ENCODE measurements at places on chromosomes 5 and 9.

DNA sequence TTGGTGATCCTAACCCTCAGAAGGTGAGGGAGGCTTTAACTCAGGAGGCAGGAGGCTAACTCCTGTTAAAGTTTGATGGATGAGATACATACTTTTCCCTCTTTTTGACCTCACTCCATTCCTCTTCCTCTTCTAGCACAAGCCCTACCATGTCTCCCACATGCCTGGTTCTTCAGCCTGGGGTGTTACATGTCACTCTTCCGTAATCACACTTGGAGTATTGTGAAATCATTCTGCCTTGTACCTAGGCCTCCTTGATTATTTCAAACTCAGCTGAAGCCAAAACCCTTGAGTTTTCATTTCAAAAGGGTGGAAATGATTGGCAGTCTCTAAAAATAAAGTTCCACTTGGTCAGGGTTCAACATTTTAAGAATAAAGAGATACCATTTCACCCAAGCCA lies 1.8 kb downstream of the PLAC8L1 start:
- no peak overlapping the region for H3K4me3 ChIP-seq
- DNase-seq: no peak
- H3K36me3 ChIP-seq: no peaks in the 10 kb centered on the region
- no peak overlapping the region for H3K27ac ChIP-seq
- H3K27me3 ChIP-seq: no peaks in the 10 kb centered on the region
- H3K4me1 ChIP-seq: no peaks in the 10 kb centered on the region

DNA sequence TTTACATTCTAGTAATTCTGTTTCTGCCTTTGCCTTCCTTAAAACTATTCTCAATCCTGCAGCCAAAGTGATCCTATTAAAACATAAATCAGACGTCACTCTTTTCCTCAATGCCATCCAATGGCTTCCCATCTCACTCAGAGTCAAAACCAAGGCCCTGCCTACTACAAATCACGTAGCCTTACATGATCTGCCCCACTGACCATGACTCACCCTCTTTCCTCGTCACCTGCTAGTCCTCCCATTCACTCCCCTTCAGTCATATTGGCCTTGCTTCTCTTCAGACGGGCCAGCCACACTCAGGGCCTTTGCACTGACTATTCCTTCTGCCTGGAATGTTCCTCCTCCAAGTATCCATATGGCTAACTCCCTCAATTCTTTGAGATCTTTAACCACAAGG lies 39.0 kb upstream of the DMXL1 start:
- no peak overlapping the region for H3K27ac ChIP-seq
- H3K27me3 ChIP-seq: no peaks in the 10 kb centered on the region
- H3K4me3 ChIP-seq: no peak overlapping the region
- H3K4me1 ChIP-seq: no peaks in the 10 kb centered on the region
- H3K36me3 ChIP-seq: no peaks in the 10 kb centered on the region

- no peaks in the 10 kb centered on the region for H3K27me3 ChIP-seq
- H3K4me1 ChIP-seq: peaks cover 4% of the 10 kb centered on the region
- no peaks in the 10 kb centered on the region for H3K36me3 ChIP-seq
- H3K27ac ChIP-seq: peak overlapping the region; percentile 73
- peak; percentile 62 for DNase-seq
Observed at GRCh38 chr5:150143350-150144245, 12.0 kb downstream of the PDGFRB start.

DNA sequence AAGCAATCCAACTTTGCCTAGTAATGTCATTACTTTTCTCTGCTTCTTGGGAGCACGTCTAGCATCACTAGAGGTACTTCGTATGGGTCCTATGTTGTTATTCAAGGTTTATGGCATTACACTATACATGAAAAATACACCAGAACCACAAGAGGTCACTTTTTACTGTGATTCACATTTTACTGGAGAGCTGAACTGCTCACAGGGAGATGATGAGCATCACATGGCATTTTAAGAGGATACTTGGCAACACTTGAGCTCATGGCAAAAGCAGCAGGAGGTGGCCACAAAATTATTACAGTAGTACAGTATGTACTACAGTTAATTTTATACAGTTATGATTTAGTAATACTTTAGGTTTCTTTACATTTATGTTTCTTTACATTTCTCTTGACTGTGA lies 223.4 kb downstream of the PARP8 start:
- no peaks in the 10 kb centered on the region for H3K4me1 ChIP-seq
- H3K27ac ChIP-seq: no peak overlapping the region
- no peaks in the 10 kb centered on the region for H3K36me3 ChIP-seq
- no peak overlapping the region for H3K4me3 ChIP-seq
- no peak for DNase-seq

GRCh38 chr9:121636341-121636865 lies 15.0 kb upstream of the DAB2IP start:
- H3K36me3 ChIP-seq: no peaks in the 10 kb centered on the region
- H3K4me1 ChIP-seq: no peaks in the 10 kb centered on the region
- no peak overlapping the region for H3K4me3 ChIP-seq
- H3K27ac ChIP-seq: no peak overlapping the region

GRCh38 chr9:35254237-35254636 lies 92.4 kb downstream of the UNC13B start:
- no peak overlapping the region for H3K27ac ChIP-seq
- H3K27me3 ChIP-seq: no peaks in the 10 kb centered on the region
- no peak overlapping the region for H3K4me3 ChIP-seq
- DNase-seq: no peak

DNA sequence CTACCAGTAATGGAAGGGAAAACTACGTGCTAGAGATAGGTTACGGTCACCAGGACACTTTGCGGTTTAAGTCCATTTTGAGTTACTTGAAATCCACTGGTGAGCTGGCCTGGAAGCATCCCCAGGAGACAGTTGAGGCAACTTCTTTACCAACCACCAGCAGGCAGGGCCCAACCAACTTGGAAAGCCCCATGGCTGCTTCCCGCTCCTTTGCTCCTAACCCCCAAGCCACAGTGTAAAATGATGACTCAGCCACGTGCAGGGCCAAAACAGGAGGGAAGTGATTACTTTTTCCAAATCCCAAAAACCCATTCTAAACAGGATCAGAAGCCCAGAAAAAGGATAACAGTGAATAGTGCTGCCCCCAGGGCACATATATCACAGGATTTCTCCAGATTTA lies 87.4 kb downstream of the PAX5 start:
- no peaks in the 10 kb centered on the region for H3K36me3 ChIP-seq
- DNase-seq: no peak
- H3K27ac ChIP-seq: no peak overlapping the region
- no peaks in the 10 kb centered on the region for H3K4me1 ChIP-seq
- peaks cover 13% of the 10 kb centered on the region for H3K27me3 ChIP-seq
- H3K4me3 ChIP-seq: no peak overlapping the region

DNA sequence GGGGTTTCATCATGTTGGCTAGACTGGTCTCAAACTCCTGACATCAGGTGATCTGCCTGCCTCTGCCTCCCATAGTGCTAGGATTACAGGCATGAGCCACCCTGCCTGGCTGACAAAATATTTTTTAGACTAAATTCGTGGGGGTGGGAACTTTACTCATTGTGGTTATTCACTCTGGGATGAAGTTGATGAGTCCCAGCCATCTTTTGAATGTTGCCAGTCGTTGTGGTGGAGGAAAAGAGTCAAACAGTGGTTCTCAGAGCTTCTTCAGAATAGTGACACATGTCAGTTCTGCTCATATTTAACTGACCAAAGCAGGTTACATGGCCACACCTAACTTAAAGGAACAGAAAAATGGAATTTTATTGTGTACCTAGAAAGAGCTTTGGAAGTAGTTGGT lies 6.9 kb downstream of the SREK1 start:
- no peaks in the 10 kb centered on the region for H3K36me3 ChIP-seq
- no peaks in the 10 kb centered on the region for H3K27me3 ChIP-seq
- no peaks in the 10 kb centered on the region for H3K4me1 ChIP-seq
- no peak for DNase-seq
- no peak overlapping the region for H3K4me3 ChIP-seq

GRCh38 chr5:150454492-150455229 lies 5.1 kb upstream of the RPS14 start:
- no peak overlapping the region for H3K27ac ChIP-seq
- peaks cover 7% of the 10 kb centered on the region for H3K4me1 ChIP-seq
- no peaks in the 10 kb centered on the region for H3K27me3 ChIP-seq
- H3K36me3 ChIP-seq: no peaks in the 10 kb centered on the region
- no peak overlapping the region for H3K4me3 ChIP-seq

- H3K4me1 ChIP-seq: peaks cover 12% of the 10 kb centered on the region
- H3K27ac ChIP-seq: no peak overlapping the region
- H3K4me3 ChIP-seq: no peak overlapping the region
- no peaks in the 10 kb centered on the region for H3K36me3 ChIP-seq
- no peaks in the 10 kb centered on the region for H3K27me3 ChIP-seq
Observed at GRCh38 chr5:132965120-132965519, 1.7 kb upstream of the AFF4 start.

- no peak overlapping the region for H3K27ac ChIP-seq
- no peaks in the 10 kb centered on the region for H3K36me3 ChIP-seq
- H3K27me3 ChIP-seq: no peaks in the 10 kb centered on the region
- no peak overlapping the region for H3K4me3 ChIP-seq
- DNase-seq: no peak
Observed at GRCh38 chr5:118653183-118653582, 335.2 kb downstream of the DTWD2 start.

DNA sequence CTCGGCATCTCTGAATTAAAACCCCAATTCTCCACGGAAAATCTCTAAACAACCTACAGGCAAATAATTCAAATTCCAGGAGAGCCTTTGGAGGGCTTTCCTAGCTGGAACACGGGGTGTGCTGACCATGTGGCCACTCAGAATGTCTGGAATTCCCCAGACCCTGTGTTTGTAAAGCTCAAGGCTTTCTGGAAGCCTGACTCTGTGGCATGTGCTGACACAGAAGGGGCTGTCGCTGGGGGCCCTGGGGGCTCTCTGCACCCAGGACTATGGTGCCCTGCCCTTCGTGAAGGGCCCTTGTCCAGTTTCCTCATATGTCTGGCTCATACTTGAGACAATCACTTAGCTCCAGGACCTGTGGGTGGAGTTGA lies 29.0 kb upstream of the BOD1 start:
- H3K27ac ChIP-seq: no peak overlapping the region
- no peaks in the 10 kb centered on the region for H3K4me1 ChIP-seq
- H3K36me3 ChIP-seq: no peaks in the 10 kb centered on the region
- H3K27me3 ChIP-seq: no peaks in the 10 kb centered on the region
- no peak overlapping the region for H3K4me3 ChIP-seq

GRCh38 chr5:140106805-140107311 lies 7.1 kb upstream of the PURA start:
- peak overlapping the region; percentile 64 for H3K4me3 ChIP-seq
- H3K27ac ChIP-seq: peak overlapping the region; percentile 99
- no peaks in the 10 kb centered on the region for H3K4me1 ChIP-seq
- no peaks in the 10 kb centered on the region for H3K36me3 ChIP-seq
- H3K27me3 ChIP-seq: no peaks in the 10 kb centered on the region
- DNase-seq: no peak

GRCh38 chr5:127133071-127133470 lies 59.8 kb upstream of the C5orf63 start:
- DNase-seq: no peak
- H3K36me3 ChIP-seq: no peaks in the 10 kb centered on the region
- no peaks in the 10 kb centered on the region for H3K4me1 ChIP-seq
- no peak overlapping the region for H3K4me3 ChIP-seq

- no peak for DNase-seq
- H3K27ac ChIP-seq: no peak overlapping the region
- no peaks in the 10 kb centered on the region for H3K27me3 ChIP-seq
- no peak overlapping the region for H3K4me3 ChIP-seq
- H3K36me3 ChIP-seq: no peaks in the 10 kb centered on the region
Observed at GRCh38 chr9:122929796-122930354, 1.4 kb downstream of the ZBTB26 start.

DNA sequence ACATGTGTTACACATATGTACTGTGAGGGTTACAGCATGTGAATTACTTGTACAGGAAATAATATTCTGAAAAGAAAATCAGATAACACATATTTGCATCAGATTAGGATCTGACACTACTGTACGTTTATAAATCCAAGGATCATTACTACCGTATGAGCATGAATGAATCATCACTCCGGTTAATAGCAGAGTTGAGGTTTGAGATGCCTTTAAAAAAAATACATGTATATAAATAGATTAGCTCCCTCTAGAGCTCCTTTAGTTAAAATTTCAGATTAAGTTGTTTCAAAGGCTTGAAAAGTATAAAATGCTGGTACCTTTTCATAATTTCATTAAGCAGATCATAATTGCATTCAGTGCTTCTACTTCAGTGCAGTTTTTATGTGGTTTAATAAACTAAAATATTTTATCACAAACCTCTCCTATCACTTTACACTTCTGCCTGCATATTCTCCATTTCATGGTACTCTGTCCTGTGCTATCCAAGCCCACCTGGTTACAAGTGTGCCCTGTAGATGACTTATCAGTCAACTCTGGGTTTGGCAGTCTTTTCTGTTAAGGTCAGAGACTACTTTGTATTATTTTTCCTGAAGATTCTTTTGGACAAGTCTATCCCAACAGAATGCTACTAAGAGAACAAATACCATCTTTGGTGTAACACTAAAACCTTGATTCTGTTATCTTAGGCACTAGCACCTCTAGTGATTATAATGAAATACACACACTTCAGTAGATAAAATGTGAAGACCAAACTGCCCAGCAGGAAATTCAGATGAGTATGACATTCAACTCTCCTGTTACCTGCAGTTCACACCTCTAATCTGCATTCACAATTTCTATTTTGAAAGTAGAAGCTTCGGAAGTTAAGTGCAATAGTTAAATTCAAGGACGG lies 48.0 kb upstream of the POU5F2 start:
- DNase-seq: no peak
- no peaks in the 10 kb centered on the region for H3K27me3 ChIP-seq
- H3K4me1 ChIP-seq: no peaks in the 10 kb centered on the region
- H3K27ac ChIP-seq: no peak overlapping the region
- H3K36me3 ChIP-seq: no peaks in the 10 kb centered on the region
- no peak overlapping the region for H3K4me3 ChIP-seq

DNA sequence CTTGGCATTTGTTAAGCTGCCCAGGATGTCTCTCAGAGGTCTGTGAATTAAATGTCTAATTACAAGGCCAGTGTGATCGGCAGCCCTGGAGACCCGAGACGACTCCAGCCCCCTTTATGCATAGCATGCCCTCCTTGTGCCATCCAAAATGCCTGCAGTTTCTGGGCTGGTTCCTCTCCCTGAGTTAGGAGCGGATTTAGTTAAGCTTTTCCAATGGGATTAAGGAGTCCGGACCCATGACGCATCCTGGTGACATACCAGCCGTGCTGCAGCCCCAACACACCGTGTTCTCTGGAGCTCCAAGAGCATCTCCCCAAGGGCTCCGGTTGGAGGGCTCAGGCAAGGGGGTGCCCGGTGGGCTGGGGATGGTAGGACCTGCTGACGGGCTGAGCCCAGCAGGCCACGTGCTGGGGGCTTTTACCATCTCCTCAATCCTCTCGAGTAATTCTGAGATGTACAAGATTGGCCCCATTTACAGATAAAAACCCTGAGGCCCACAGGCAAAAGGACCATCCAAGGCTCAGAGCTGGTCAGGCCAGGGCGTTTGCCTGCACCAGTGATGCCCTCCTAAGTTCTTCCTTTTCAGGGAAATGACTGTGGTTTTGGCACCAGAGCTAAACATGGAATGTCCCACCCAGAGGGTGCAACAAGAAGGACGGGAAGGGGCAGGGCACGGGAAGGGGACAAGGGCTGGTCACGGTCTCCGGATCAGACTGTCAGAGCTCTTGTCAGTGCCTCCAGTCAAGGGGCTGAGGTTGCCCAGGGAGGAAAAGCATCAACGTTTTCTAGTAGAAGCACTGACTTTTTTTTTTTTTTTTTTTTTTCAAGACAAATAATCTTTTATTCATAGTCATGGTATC lies 82.6 kb upstream of the PHYKPL start:
- H3K36me3 ChIP-seq: no peaks in the 10 kb centered on the region
- DNase-seq: no peak
- H3K4me3 ChIP-seq: no peak overlapping the region
- no peak overlapping the region for H3K27ac ChIP-seq
- no peaks in the 10 kb centered on the region for H3K27me3 ChIP-seq

- no peak for DNase-seq
- H3K4me3 ChIP-seq: no peak overlapping the region
Observed at GRCh38 chr5:162190-162564, 29.1 kb upstream of the LRRC14B start.
